ENCODE measurements at places on chromosomes 1 and 21.

DNA sequence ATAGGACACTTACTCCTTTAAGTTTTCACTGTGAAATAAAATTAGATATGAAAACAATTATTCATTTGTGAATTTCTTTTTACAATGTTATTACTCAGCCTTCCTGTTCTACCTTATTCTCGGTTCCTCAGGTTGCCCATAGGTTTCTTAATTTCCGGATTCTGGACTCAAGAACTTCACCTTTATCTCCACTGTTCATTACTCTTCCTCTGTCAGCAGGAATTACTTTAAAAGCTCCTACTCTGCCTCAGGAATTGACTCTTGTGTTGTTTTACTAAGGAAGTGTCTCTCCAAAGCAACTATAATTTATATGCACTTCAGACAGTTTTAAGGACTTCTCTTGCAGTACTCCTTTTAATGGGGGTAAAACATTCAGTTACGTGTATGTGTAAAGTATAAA is 123.8 kb downstream of the OSBPL9 start:
- DNase-seq, result no peak

DNA sequence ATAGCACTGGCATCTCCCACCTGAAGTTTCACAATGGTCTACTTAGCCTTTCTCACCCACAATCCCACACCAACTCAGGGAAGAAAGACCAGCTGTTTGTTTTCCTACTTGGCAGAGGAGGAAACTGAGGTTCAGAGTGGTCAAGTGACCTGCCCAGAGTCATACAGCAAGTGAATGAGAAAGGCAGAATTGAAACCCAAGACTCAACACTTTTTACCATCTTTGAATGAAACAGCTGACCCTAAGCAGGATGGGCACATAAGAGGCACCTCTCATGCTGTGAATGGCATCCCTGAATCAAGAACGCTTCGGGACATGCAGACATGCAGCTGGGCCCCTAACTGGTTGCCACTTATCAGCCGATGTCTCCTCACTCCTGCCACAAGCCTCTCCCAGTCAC is 193.8 kb downstream of the HIVEP3 start:
- DNase-seq, result no peak

DNA sequence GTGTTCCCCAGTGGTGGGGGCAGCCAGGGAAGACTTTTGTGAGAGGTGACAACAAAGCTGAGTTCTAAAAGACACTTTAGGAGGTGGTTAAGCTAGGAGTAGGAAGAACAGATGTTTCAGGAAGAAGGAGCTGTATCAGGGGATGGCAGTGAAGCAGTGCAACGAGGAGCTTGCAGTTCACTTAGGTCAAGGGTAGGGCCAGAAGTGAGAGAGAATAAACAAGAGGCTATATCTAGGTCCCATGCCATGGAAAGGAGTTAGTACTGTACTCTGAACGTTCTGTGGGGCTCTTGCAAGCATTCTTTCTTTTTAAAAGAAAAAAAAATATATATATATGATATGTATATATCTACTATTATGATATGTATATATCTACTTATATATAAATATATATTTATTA is 244.4 kb downstream of the NFIA start:
- DNase-seq, result no peak

GRCh38 chr1:153963850-153964331 is 554 bp upstream of the SLC39A1 start:
- no peak for DNase-seq

GRCh38 chr1:221643404-221644144 is 98.3 kb downstream of the DUSP10 start:
- no peak for DNase-seq

DNA sequence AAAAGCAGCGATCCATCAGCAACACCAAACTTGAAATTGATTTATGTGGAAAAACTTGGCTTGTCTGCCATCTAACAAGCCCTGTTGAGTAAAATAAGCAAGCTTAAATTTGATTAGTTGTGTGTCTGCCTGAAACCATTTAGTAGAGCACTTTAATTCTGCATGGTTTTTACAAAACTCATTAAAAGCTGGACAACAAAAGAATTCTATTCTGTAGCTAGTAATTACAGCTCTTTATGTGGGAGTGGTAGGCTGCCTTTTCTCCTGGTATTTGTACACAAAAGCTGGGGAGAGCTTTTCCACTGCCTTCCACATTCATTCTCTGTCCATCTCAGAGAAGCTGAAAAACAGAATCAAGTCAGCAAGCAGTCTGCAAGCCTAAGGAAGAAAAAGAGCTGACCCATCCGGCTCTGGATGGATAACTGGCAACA is 1.7 kb downstream of the ETS2 start:
- no peak for DNase-seq

DNA sequence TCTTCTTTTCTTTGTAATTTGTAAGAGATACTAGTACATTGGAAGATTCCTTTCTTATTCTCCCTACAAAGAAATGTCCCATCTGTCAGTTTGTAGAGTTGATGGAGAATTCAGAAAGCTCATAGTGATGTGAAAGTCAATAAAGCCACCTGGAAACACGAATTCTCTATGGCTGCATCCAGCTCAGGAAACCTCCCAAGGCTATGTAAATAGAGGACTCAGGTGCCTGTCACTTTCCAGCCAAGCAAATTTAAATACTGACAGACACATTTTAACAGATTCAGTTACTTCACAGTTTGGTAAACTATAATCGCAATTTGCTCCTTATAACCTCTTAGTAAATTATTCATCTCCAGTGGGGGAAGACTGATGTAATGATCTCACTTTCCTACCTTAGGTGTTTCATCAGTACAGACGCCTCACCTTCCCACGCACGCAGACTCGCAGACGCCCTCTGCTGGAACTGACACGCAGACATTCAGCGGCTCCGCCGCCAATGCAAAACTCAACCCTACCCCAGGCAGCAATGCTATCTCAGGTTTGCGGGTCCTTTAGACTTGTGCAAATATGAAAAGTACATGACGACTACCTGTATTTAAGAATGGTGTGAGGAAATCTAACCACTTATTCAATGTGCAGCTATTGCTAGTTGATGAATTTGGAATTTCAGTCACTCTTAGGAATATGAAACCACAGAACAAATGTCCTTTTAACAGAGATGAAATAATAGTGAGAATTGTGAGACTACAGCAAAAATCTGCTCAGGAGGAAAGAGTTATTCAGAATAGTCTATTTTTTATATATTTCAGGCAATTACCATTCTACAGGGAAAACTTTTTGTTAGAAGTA is 60.6 kb downstream of the PTPRC start:
- no peak for DNase-seq

Measured in vagina (tissue), 2 donors.